ENCODE measurements at places on chromosomes 12 and 14. TPM values are rescaled to one million over a fixed set of nuclear protein-coding genes. Genes with fewer than 3 reads are reported as not detected.

DNA sequence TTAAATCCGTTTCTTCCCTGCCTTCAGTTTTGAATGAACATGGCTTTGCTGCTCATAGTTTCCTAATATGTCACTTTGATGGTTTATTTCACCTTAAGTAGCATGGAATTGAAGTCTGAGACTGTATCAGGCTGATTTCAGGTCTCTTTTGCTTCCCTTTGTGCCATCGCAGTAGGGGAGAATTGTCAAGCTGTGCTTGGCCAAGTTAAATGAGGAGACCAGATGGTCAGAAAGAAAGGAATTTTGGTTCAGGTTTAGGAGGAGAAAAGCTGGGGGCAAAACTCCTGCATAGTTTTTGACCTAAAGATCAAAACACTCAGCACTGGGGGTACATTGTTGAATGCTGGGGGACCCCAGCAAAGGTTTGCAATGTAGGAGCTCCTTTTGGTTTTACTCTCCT lies 398.4 kb downstream of the NUAK1 start:
- no peak for DNase-seq

DNA sequence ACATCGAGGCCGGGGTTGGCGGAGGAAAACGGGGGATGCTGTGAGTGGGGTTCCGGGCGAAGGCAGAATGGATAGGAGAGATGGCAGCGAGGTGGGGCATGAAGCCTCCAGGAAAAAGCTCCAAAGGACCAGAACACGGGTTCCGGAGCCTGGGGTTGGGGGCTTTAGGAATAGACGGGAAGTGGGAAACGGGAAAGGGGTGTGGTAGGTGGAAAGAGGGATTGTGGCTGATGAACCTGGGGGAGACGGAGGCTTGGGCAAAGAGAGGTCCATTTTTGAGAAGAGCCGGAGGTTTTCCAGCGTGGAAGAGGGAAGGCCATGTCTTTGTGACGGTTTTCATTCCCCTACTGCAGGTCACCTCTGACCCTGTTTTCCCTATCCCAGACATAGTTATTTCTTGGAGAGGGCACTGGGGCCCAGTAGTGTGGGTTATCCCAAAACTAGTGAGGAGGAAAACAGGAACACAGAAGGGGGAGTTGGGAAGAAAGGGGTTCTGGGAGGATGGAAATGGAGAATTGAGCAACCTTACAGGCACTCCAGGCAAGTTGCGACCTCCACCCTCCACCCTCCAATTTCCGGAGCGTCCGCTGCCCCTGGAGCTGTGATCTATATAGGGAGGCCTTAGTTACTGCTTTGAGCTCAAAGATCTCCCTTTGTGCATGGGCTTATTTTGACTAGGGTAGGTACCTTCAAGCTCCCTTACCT lies 1.1 kb downstream of the ATN1 start:
- DNase-seq: no peak

- no peak for DNase-seq
These were observed 19.4 kb upstream of the A2M start for GRCh38 chr12:9134981-9135628.

- no peak for DNase-seq
These were observed 75.4 kb downstream of the NTN4 start for GRCh38 chr12:95715177-95715576.

GRCh38 chr12:121783766-121784165 lies 9.7 kb downstream of the RHOF start:
- DNase-seq: no peak

DNA sequence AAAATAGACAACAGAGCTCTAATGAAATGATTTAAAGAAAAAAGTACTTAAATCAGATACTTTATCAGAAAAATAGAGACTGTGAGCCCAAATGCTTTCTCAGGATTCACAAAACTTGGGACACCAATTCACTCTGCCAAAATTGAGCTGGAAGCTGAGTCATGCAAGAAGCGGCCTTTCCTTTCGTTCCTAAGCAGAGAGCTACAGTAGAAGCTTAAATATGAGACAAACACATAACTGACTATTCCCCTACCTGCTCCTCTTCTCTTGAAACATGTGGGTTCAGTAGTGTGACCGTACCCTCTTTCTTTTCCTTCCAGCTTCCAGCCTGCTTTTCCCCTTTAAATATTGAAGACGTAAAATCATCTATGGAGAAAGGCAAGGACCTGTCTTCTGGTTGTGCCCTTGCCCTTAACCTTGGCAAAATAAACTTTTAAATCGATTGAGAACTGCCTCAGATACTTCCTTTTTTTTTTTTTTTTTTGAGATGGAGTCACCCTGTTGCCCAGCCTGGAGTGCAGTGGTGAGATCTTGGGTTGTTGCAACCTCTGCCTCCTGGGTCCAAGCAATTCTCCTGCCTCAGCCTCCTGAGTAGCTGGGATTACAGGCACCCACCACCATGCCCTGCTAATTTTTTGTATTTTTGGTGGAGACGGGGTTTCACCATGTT lies 4.4 kb upstream of the SDS start:
- no peak for DNase-seq

DNA sequence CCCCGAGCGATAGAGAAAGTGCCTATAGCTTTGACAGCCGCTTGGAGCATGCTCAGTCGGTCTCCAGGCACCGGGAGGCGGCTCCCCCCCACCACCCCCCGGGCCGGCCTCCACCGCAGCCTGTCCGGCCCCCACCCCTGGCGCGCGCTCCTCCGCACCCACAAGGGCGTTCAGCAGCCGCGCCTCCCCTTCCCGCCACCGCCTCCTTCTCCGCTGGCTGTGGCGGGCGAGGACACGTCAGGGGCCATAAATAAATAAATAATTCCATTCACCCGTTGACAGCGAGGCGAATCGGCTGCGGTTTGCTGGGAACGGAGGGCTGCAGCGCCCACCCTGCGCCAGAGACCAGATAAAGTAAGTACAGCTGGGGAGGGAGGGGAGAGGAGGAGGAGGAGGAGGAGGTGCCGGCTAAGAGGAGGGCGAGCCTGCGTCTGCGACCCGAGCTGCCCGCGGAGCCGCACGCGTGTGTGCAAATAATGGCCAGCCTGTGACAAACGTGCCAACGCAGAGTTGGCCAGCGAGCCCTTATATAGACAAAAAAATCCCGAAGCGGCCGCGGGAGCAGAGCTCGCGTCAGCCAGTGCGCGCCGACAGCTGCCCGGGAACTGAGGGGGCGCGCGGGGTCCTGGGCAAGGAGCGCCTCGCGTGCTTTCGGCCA lies at the start of gene SLC16A7:
Gene SLC16A7 (plus strand): TSS at position 147 of the 658 bp plus-strand sequence. CDS start 108,773 bp downstream, outside the sequence.
- peak; percentile 25 for DNase-seq

GRCh38 chr12:55642267-55642666 lies 5.6 kb downstream of the OR10P1 start:
- DNase-seq: no peak

DNA sequence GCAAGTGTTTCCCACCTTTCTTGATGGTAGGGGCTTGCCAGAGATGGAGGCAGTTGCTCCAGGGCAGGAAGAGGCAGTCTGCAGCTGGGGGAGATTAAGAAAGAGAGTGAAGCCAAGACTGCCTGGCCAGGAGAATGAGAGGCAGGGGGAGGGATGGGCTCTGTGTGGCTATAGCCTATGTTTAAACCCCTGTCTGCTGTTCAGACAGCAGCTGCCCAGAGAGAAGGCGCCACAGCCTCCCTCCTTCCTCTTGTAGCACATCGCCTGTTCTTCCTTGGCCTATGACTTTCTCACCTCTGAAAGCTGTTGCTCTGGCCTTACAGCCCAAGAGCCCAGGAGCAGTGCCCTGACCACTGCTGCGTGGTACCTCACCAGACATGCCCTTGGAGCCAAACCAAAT lies 61.7 kb downstream of the EMP1 start:
- no peak for DNase-seq

GRCh38 chr14:95961481-95961880 lies 77.7 kb upstream of the C14orf132 start:
- no peak for DNase-seq

DNA sequence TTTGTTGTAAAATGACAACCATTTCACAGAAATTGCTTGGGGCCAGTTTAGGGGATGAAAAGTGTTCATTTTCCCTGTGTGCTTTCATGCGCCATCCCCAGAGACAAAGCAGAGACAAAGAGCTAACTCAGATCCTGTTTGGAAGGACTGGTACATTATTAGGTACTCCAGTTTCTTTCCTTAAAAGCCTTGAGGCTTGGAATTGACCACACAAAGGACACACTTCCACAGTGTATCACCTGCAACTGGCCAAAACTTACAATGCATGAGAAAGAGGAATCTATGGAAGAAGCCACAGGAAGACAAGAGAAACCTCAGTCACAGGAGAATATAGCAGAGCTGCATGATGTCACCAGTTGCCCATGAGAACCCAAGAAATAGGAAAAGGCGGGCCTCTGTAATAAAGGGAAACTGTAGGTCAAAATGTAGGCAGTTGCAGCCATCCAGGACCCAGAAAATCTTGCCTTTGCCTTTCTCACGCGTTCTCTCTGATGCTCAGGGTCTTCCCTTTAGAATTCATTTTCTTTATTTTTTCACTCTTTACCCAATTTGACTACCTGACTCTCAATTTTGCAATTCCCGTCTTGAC lies 339.0 kb downstream of the RMST start:
- no peak for DNase-seq

- DNase-seq: no peak
These were observed 136.9 kb downstream of the SLC38A1 start for GRCh38 chr12:46131732-46132469.

- DNase-seq: no peak
These were observed 10.2 kb upstream of the HMGA2 start for GRCh38 chr12:65814038-65814437.

GRCh38 chr12:97404093-97404492 lies 58.5 kb upstream of the RMST start:
- DNase-seq: no peak

GRCh38 chr12:27818401-27818918 lies 38.4 kb upstream of the MANSC4 start:
- DNase-seq: no peak

GRCh38 chr12:97537501-97537900 lies 74.9 kb downstream of the RMST start:
- no peak for DNase-seq

CELA1 gene
- total RNA-seq: not detected

TMCC3 gene
- 22.8 TPM for total RNA-seq

OR4K15 gene
- not detected for total RNA-seq

PLEKHG7 gene
- not detected for total RNA-seq

EIF2S3B gene
- total RNA-seq: 1.3 TPM
